PC-3 (cell line): ENCODE measurements at places on chromosomes 12 and 14.
A peak's percentile ranks its signal among the peaks of the same experiment; 100 is the strongest.

DNA sequence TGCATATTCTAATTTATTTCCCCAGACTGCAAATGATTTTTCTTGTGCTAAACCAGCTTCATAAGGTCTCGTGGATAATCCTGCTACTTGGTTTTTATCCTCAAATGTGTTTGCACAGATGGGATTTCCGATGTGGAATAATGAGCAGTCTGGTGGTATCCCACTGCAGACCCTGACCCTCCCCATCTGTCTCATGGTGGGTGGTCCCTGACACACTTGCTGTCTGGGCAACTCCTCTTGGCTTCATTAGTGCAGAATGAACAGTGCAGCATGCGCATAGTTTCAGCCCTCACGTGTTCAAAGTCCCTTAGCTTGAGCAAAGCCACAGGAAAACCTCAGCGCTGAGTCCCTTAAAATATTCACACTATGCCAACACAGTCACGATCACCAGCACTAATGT lies 996.5 kb downstream of the AACS start:
- no peak for DNase-seq

DNA sequence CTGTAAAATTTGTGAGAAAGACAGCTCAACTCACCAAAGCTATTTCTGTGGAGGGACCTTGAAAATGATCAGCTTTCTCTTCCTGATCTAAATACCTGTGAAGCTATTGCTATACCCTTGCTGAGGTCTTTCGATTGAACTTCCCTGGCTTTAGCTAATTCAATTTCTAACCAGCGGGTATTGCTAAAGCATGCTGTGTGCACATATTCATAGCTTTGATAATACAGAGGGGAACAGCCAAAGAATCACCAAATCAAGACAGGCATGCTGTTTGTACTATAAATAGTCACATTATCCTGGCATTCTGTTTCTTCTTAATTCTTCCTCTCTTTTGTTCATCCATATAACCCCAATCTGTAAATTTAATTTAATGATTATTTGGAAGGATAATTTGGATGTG lies 233.0 kb downstream of the LRFN5 start:
- DNase-seq: no peak

DNA sequence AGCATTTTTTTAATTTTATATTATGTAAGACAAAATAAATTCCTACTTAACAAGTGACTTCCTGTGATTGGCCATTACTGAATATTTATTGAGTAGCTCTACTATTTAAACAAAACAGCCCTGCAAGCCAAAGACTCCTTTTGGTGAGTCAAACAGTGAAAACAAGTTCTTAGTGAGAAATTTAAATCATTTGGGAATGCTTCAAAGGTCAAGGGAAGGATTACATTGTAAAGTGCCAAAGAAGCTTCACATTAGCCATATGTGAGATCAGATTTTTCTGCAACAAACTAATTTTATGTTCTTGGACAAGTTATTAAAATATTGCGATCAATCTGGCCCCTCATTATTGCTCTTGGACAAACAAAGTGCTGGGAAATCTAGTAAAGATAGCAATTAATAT lies 795.4 kb upstream of the MGAT4C start:
- DNase-seq: peak; percentile 24

DNA sequence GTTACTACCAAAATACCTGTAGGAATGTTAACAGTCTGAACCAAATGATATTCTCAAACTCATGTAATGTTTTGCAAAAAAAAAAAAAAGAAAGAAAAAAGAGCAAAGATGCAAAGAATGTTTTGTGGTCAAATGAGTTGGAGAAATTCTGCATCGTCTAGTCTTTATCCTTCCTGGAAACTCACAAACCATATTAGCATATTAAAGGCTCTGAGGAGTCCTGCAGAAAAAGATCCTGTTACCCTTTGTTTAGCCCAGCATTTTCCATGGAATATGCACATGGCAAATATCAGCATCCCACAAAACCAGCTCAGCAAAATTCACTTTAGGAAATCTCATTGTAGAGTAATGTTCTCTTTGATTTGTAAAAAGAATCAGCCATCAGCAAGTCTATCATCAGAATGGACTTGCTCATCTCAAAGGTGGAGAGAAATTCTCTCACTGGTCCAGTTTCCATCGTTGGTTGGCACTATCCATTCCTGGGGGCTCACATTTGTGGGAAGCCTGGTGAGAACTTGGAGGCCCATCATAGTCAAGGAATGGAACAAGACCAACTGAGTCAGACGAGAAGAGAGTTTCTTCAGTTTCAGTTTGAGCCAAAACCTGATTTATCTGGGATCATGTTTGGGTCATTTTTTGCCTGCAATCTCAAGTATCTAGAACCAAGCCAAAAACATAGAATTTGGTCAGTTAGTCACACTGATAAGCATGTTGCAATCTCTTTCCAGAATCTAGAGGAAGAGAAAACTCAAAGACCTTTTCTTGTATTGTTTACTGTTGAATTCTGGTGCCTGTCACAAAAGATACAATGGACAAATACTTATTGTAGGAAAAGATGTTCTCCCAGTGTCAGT lies 129.8 kb downstream of the TBX5 start:
- no peak for DNase-seq

- no peak for DNase-seq
These were observed 315.3 kb downstream of the MED13L start for GRCh38 chr12:115962216-115962615.

- DNase-seq: peak; percentile 79
These were observed 73.1 kb upstream of the CEP83 start for GRCh38 chr12:94532490-94533422.

GRCh38 chr14:103501921-103502669 lies 20.5 kb downstream of the CKB start:
- DNase-seq: no peak

DNA sequence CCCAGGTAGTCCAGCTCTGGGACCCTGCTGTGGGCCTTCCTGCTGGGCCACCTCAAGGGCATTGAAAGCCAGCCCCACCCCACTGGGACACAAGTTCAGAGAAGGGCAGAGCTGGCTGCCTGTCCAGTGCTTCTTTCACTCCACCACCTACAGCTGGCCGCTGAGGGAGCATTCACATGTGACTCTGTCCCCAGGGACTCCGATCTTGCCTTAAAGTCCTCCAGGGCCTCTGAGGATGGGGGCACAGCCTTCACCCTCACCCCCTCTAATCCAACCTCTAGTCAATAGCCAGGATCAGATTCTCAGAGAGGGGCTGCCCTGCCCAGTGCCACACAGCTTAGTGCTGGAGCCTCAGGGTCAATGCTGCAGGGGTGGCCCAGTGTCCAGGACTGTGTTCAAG lies 5.0 kb upstream of the CYP46A1 start:
- DNase-seq: no peak

- no peak for DNase-seq
These were observed 25.4 kb upstream of the SMOC1 start for GRCh38 chr14:69853774-69854173.

- peak; percentile 96 for DNase-seq
These were observed 5.4 kb upstream of the ERO1A start for GRCh38 chr14:52700701-52701172.

DNA sequence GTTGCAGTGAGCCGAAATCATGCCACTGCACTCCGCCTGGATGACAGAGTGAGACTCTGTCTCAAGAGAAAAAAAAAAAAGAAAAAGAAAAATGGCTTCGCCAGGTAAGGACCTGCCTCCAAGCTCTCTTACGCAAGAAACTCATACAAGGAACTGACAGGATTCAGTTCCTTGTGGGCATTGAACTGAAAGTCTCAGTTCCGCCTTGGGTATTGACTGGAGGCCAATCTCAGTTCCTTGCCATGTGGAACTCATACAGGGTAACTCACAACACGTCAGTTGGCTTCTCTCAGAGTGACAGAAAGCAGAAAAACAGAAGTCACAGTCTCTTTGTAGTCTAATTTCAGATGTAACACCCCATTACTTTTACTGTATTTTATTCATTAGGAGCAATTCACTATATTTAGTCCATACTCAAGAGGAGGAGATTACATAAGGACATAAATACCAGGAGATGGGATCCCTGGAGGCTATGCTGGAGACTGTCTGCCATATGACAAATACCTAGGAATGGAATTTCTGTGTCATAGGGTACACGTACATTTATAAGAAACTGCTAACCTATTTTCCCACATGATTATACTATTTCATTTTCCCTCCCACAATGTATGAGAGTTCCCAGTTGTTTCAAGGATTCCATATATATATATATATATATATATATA lies 11.4 kb upstream of the NOPCHAP1 start:
- peak; percentile 93 for DNase-seq

- DNase-seq: no peak
These were observed 14.7 kb upstream of the KRT86 start for GRCh38 chr12:52259657-52260243.

- peak; percentile 83 for DNase-seq
These were observed 37.8 kb downstream of the PHETA1 start for GRCh38 chr12:111330800-111331752.

DNA sequence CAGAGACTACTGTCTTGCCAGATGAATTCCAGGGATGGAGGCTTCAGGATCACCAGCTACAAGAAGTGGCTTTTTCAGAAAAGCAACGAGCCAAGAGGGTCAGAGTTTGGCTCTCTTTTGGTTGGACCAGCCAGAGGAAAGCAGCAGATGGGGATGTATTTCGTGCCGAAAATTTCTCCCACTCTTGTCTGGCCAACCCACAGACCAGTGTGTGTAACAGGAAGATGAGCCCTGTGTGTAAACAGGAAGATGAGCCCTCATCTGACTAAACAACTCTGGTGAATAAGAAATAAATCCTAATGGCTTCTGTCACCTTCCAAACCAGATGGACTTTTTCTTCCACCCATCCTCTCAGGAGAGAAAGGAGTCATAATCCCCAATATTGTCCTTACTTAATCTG lies 13.1 kb downstream of the GPR68 start:
- DNase-seq: no peak

DNA sequence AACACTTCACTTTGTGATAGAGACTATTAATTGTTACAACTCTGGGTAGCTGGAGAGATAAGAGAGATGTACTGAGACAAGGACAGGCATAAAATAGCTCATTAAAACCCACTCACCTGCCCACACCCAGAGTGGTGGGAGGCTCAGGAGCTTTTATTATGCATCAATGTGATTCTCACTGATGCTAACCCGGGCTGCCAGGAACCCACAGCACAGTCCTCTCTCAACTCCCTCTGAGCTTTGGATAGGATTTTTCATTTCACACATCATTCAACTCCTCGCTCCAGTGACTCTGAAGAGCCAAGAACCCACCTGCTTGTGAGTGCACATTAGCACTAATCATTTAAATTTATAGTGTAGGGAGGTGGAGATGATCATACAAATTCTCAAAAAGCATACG lies 827.9 kb downstream of the FLRT2 start:
- DNase-seq: no peak

DNA sequence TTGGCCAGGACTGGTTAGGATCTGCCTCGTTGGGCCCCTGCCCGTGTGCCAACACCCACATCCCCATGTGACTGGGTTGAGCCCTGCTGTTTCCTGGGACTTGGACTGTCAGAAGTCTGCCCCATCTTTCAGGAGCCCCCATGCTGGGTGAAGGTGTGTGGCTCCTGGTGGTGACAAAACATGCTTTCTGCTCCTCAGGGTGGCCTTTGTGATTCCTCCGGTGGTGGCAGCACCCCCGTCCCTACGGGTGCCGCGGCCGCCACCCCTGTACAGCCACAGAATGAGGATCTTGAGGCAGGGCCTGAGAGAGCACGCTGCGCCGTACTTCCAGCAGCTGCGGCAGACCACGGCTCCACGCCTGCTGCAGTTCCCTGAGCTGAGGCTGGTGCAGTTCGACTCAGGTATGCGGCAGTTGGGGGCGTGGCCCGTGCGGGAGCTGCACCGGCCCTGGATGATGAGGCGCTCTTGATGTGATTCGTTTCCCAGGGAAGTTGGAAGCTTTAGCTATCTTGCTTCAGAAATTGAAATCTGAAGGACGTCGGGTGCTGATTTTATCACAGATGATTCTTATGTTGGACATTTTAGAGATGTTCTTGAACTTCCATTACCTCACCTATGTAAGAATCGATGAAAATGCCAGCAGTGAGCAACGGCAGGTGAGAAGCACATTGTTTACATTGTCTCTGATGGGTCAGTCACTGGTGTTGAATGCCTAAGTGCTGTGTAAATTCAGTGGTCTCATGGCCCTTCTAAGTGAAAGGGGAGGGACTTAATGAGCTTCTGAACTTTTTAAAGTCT lies 80.0 kb downstream of the EP400 start:
- peak; percentile 40 for DNase-seq

- no peak for DNase-seq
These were observed 145.4 kb upstream of the SFSWAP start for GRCh38 chr12:131565267-131566015.

- no peak for DNase-seq
These were observed 126.0 kb downstream of the PPFIA2 start for GRCh38 chr12:81633127-81633526.

DNA sequence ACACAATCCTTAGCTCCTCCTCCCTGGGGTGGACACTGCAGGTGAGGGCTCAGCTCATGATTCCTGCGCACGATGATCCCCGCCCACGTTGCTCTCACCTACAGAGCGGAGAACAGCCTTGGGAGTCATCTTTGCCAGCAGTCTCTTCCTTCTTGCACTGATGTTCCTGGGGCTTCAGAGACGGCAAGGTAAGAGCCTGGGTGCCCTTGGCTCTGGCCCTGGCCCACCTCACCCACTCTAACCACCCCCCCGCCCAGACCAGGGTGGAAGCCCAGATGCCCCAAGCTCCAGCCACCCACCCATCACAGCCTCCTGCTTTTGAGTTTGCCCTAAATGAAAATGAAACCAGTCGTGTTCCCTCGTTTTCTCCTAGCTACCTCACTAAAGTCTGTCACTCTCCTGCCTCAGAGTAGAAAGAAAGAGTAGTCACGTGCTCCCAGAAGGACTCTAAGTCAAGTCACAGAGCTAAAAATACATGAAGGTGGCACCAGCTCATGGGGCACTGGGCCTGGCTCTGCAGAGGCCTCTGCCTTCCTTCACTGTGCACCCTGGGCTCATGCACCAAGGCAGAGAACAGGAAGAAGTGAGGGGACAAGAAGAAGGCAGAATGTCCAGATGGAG lies 9.0 kb downstream of the TAPBPL start:
- DNase-seq: no peak

- DNase-seq: no peak
These were observed 1.6 kb upstream of the KRT74 start for GRCh38 chr12:52575256-52575655.

DNA sequence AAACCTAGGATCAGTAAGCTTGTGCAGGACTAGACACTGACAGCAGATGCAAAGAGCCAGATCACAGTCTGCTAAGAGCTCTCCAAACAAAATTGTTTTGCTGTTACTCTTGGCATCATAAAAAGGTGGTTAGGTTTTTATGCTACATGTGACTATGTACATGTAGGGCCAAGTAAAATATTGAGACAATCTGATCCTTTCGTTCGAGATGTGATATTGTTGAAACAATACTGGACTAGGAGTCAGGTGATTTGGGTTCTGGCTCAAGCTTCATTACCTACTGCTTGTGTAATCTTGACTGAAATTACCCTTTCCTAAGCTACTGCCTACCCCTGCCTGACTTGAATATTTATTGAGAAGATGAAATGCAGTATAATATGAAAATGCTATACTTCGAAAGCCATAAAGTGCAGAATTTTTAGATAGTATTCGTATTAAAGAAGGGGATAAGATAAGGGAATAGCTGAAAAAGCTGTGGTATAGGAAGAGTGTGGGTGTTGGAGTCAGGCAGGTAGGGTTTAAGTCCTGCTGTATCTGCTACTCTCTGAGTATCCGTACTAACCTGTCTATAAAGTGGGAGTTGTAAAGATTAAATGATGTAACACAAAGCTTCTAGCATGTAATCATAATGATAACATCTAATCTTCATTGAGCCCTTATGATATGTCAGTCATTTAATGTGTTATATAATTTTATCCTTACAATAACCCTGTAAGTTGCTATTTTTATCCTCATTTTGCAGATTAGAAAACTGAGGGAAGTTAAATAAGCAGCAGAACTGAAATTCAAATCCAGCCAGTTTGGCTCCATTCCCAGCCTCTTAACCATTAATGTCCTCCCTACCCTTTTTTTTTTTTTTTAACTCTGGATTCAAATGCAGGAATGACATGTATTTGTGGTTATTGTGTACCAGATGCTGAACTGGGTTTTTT lies 38.6 kb upstream of the ATF1 start:
- DNase-seq: no peak
